Muscle of arm (tissue), 14 donors: ENCODE measurements at places on chromosomes 2 and 18. TPM values are rescaled to one million over a fixed set of nuclear protein-coding genes. Genes with fewer than 3 reads are reported as not detected.

The SMYD1 gene
- polyA plus RNA-seq = 189 TPM

The ERBB4 gene
- 13.3 TPM for polyA plus RNA-seq

The YPEL5 gene
- polyA plus RNA-seq = 50.5 TPM

The ADGRF3 gene
- not detected for polyA plus RNA-seq
